Stimulated activated naive CD8-positive, alpha-beta T cell treated with anti-CD3 and anti-CD28 coated beads, Interleukin-15, amount 100 ng/mL, for 72 hours (primary cell): ENCODE measurements at places on chromosomes 4 and X.

DNA sequence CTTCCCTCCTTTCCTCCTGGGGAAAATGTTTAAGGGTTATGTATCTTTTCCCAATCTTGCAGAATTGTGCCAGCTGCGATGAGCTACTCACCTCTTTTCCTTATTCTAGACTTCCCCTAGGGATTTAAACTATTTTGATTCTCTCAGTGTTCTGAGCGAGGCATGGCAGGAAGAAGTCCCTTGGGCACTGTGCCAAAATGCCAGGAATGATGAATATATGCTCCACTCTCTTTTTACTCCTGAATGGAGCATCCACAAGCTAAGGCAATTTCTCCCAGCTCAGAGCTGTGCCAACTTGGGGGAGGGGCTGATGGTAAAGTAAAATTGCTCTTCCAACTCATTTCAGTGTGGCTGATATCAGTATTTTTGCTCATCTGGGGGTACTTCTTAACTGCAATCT lies 4.0 kb upstream of the C4orf17 start:
- DNase-seq, result no peak

- no peak for DNase-seq
Observed at GRCh38 chrX:139094671-139095592, 383.4 kb upstream of the FGF13 start.

GRCh38 chr4:3355266-3355748 lies 62.5 kb downstream of the RGS12 start:
- DNase-seq, result no peak

GRCh38 chrX:125681507-125681906 lies 361.8 kb downstream of the TEX13C start:
- no peak for DNase-seq

GRCh38 chr4:2085496-2085901 lies 26.4 kb downstream of the NAT8L start:
- peak; percentile 6 for DNase-seq

DNA sequence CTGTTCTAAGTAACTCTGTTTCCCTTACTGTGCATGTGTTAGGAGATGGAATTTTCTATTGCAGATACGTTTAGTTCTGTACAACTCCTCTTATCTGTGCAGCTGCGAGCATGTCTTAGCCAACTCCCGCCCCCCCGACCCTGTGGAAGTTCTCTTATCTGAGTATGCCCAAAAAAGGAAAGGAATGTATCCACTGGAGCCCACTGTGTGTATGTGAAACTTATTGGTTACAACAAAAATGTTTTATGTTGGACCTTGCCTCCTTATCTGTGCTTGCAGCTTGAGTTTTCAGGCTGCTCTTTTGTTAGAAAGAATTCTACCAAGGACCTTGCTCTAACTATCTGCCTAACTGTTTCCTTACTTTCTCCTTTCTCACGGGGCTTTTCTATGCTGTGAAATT lies 24.2 kb upstream of the DCAF8L2 start:
- no peak for DNase-seq

- no peak for DNase-seq
Observed at GRCh38 chrX:31743004-31743403, 671.2 kb upstream of the FTHL17 start.

GRCh38 chrX:149283853-149284252 lies 221.3 kb downstream of the IDS start:
- DNase-seq, result no peak

DNA sequence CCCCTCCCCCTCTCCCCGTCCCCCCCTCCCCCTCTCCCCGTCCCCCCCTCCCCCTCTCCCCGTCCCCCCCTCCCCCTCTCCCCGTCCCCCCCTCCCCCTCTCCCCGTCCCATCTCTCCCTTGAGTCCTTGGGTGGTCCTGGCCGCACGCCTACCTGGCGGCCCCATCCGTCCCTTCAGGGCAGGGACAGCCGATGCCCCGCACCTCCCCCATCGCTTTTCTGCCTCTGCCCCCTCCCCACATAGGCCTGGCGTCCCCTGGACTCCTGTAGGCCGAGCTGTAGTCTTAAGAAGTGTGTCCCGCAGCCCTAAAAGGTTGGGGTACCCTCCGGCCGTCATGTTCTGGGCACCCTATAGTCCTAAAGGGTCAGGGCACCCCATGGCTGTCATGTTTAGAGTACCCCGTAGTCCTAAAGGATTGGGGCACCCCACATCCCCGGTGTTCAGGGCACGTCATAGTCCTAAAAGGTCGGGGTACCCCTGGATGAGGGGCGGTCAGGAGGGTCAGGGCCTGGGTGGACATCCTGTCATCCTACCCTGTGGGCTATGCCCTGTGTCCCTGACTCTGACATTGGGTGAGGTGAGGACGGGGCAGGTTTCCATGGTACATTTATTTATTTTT lies 10.8 kb upstream of the GTPBP6 start:
- DNase-seq, result no peak

- no peak for DNase-seq
Observed at GRCh38 chr4:153206534-153206933, 2.3 kb downstream of the TRIM2 start.

- DNase-seq, result no peak
Observed at GRCh38 chr4:126495163-126495752, 1137.5 kb upstream of the INTU start.

DNA sequence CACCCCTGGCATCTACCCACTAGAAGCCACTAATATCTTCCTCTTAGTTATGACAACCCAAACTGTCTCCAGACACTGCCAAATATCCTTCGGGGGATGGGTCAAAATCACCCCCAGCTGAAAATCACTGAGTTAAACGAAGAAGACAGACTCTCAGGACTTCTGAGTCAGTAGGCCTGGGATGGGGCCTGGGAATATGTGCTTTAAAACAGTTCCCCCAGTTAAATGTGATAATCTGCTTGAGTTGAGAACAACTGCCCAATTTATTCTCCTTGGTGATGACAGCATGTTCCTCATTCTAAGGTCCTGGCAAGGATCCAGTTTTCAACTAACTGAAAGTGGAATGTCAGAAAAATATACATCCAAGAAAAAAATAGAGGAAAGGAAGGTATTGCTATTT lies 52.4 kb downstream of the CBLL2 start:
- DNase-seq, result no peak

DNA sequence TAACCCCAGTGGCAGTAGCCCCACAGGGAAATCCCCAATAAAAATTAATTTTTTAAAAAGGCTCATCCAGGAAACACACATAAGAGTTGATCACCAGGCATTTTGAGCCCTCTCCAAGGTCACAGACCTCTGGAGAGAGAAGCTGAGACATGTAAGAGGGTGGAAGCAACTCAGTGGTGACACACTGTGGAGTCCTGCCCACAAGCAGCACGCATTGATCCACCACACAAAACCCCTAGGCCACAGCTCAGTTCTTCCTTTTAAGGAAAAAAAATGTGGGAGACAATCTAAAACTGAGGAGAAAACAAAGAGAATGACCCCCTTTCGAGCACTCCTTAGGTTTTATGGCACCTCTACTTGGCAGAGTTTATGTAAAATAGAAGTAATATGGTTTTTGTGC lies 71.7 kb upstream of the S100G start:
- DNase-seq, result no peak

DNA sequence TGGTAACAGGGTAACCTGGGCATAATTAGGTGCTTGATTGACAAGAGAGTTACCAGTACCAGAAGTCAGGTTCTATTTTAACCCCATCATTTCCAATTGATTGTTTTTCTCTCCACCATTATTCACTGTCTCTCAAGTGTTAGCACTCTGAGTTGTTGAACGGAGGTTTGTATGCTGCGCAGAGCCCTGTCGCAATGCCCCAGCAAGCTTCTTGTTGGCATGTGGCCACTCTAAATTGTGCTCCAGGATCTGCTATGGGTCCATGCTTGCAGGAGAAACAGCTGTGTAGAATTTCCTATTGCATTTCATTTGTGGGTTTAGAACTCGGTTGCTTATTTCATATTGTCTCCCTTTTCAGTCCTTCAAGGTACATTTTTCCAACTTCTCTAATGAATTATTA lies 98.2 kb downstream of the KLHL8 start:
- DNase-seq, result no peak

GRCh38 chr4:124682384-124682783 lies 30.1 kb downstream of the ANKRD50 start:
- no peak for DNase-seq

DNA sequence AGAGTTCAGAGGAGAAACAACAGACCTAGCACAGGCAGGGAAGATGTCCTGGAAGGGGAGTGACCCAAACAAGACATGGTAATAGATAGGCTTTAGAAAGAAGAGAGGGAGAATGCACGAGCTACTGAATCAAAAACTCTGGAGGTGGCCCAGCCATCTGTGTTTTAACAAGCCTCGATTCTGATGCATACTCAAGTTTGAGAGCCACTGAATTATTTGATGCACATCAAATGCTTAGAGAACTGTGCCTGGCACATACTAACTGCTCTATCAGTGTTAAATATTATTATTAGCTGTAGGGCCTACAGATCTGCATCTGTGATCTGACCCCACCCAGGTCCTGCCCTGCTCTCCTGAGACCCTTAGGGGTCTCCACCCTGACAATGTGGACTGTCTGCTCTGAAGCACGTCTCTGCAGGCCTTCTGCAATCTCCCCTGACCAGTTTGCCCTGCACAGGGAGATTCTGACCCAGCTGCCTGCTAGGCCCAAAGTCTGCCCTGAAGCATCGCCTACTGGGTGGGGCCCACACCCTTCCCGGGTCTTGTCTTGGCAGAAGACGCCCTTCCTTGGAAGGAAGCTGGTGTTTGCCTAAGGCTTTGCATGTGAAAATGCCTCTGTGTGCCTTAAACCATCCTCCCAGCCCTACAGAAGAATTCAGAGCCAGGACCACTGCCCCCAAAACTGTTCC lies 201.5 kb upstream of the KLF3 start:
- DNase-seq, result no peak

DNA sequence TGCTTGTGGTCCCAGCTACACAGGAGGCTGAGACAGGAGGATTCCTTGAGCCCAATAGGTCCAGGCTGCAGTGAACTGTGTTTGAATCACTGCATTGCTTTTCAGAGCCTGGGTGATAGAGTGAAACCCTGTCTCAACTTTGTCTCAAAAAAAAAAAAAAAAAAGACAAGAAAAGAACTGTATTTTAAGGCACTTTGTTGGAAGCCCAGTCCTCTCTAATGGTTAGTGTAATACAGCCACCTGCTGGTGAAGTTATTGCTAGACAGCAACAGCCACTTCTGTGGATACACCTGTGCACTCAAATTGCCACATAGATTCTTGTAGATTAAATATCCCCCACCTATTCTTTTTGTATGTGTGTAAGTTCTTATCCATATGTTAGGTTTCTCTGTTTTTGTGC lies 10.1 kb upstream of the FGG start:
- DNase-seq, result no peak

DNA sequence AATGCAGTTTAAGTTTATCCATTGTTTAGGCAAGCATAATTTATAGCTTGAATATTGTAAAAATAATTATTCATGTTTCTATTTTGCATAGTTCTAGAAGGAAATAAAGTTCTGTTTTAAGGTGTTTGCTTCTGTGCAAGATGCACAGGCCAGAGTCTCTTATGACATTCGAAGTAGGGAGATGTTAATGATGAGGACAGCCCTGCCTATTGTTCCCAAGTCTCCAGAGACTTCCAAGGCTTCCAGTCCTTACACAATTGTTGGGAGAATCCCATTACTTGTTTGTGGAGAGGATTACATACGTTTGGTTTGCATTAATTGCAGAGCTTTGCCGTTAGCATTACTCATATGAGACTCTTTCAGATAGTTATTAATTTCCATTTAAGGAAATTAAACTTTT lies 96.2 kb upstream of the ANK2 start:
- DNase-seq, result no peak

- DNase-seq, result no peak
Observed at GRCh38 chr4:4609622-4610334, 67.9 kb upstream of the STX18 start.

- DNase-seq, result no peak
Observed at GRCh38 chr4:120293341-120293740, 226.7 kb upstream of the MAD2L1 start.

GRCh38 chr4:17010426-17011087 lies 112.1 kb upstream of the LDB2 start:
- no peak for DNase-seq

- no peak for DNase-seq
Observed at GRCh38 chr4:185535612-185536410, 504 bp upstream of the PDLIM3 start.
